ENCODE measurements at places on chromosomes 16 and 17. TPM values are rescaled to one million over a fixed set of nuclear protein-coding genes. Genes with fewer than 3 reads are reported as not detected.

DNA sequence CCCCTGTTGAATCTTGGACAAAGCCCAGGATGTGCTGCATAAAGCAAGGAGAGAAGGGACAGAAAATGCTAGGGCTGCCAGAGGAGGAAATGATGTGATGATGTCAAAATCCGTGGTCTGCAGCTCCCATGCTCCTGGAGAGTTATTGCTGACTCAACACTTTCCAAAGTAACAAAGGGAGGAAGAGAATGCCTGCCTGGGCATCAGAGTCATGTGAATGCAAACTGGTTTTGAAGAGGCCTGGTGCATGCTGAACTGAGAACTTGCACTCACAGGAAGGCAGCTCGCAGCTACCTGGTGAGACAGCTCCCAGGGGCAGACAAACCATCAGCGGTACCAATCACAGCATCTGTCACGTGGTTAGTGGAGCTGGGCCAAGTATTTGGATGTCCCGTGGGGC lies 2.8 kb downstream of the MARVELD3 start:
- H3K36me3 ChIP-seq, result no peaks in the 10 kb centered on the region
- H3K27me3 ChIP-seq, result peaks cover 62% of the 10 kb centered on the region
- H3K4me1 ChIP-seq, result peaks cover 12% of the 10 kb centered on the region
- no peak overlapping the region for H3K27ac ChIP-seq
- DNase-seq, result no peak
- H3K4me3 ChIP-seq, result no peak overlapping the region

DNA sequence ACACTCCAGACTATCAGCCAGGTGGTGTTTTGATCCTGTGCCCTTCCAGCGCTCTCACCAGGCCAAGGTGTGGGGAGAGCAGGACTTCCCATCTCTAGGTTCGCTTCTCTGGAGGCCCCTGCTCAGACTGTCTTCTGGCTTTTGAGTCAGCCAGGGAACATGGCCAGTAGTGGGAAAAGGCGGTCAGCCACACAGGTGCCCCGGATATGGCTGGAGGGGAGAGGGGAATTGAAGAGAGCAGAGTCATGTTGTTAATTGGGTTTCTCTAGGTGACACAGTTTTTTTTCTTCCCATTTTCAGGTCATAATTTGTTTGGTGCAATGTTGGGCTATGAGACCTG lies 1.5 kb downstream of the MINK1 start:
- no peak for DNase-seq
- no peaks in the 10 kb centered on the region for H3K36me3 ChIP-seq
- H3K4me1 ChIP-seq, result peaks cover 60% of the 10 kb centered on the region
- H3K4me3 ChIP-seq, result peak overlapping the region; percentile 99

DNA sequence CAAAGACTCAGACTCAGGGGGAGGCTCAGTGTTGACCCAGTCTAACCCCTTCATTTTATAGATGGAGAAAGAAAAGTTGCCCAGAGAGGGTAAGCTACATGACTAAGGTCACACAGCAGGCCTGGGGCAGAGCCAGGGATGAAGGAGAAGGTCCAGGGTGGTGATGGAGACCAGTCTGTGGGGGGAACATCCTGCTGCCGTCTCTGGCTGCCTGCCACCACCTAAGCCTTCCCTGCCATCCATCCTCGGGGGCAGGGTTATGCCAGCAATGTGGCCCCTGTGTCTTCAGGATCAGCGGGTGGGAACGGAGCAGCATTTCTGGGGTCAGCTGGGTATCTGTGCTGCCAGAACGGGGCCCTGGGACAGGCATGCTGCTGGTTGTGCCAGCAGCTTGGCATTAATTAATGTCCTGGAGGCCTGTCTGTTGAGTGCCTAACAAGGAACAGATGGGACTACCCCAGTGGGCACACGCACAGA lies 5.5 kb downstream of the DOK4 start:
- no peaks in the 10 kb centered on the region for H3K36me3 ChIP-seq
- no peak for DNase-seq
- no peak overlapping the region for H3K27ac ChIP-seq
- no peaks in the 10 kb centered on the region for H3K27me3 ChIP-seq
- H3K4me3 ChIP-seq, result no peak overlapping the region
- H3K4me1 ChIP-seq, result peaks cover 45% of the 10 kb centered on the region

DNA sequence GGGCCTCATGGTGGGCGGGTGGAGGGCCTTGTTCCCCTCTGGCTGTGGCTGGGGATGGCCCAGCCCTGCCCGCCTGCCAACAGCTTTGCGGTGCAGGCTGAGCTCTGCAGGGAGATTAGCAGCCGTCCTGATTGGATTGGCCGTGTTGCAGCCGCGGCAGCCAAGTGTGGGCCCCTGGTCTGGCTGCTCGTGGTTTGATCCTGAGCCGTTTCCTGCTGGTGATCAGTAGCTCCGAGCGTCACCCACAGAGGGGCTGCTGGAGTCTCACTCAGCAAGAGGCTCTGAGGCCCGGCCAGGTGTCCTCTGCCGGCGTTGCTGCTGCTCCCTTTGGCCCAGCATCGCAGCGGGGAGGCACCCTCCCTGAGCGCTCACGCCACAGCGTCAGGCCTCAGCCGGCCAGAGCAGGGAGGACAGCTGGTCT lies 32.5 kb downstream of the BAIAP2 start:
- H3K36me3 ChIP-seq, result no peaks in the 10 kb centered on the region
- H3K4me3 ChIP-seq, result no peak overlapping the region
- no peak overlapping the region for H3K27ac ChIP-seq
- no peak for DNase-seq
- peaks cover 22% of the 10 kb centered on the region for H3K4me1 ChIP-seq

DNA sequence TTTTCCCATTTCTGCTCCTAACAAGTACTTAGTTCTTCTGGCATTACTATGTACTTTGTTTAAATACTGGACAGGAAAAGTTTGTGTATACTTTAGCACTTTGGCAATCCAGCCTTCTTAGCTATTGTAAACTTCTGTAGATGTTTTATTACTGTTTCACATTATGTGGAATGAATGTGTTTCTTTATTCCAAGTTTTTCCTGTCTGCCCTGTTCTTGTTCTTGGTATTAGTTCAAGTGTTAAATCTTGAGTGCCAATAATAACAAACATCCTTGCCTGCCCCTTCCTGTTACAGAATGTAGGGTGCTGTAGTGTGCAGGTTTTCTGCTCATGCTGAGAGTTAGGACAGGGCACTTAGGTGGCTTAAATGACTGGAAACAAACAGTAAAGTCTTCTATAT lies 7.3 kb upstream of the CAPNS2 start:
- H3K4me3 ChIP-seq, result no peak overlapping the region
- no peaks in the 10 kb centered on the region for H3K36me3 ChIP-seq
- DNase-seq, result no peak
- H3K27ac ChIP-seq, result no peak overlapping the region
- H3K27me3 ChIP-seq, result no peaks in the 10 kb centered on the region
- no peaks in the 10 kb centered on the region for H3K4me1 ChIP-seq

- H3K36me3 ChIP-seq, result no peaks in the 10 kb centered on the region
- H3K4me1 ChIP-seq, result peaks cover 4% of the 10 kb centered on the region
- no peaks in the 10 kb centered on the region for H3K27me3 ChIP-seq
- no peak for DNase-seq
- no peak overlapping the region for H3K27ac ChIP-seq
- H3K4me3 ChIP-seq, result no peak overlapping the region
Observed at GRCh38 chr16:4015275-4016004, 100.8 kb downstream of the ADCY9 start.

GRCh38 chr16:15855704-15856003 lies 1.2 kb downstream of the MYH11 start:
- H3K27ac ChIP-seq, result no peak overlapping the region
- peaks cover 20% of the 10 kb centered on the region for H3K4me1 ChIP-seq
- no peaks in the 10 kb centered on the region for H3K36me3 ChIP-seq
- DNase-seq, result no peak

MT1F gene
- total RNA-seq, result 3.4 TPM

CCDC92B gene
- 0.17 TPM for total RNA-seq

Data from heart right ventricle (tissue), 16 donors.